ENCODE measurements at places on chromosomes 2 and 18. TPM values are rescaled to one million over a fixed set of nuclear protein-coding genes. Genes with fewer than 3 reads are reported as not detected.

The ABCG8 gene
- total RNA-seq: 2.6 TPM

The RAD51AP2 gene
- not detected for total RNA-seq

The CACNB4 gene
- total RNA-seq: 1.8 TPM

The GRB14 gene
- total RNA-seq: 2.5 TPM

The CSRNP3 gene
- total RNA-seq: 7.1 TPM

The CXCR1 gene
- not detected for total RNA-seq

The DES gene
- total RNA-seq: 3,602 TPM

GRCh38 chr2:235384624-235385023, 109.2 kb upstream of the AGAP1 start:
- DNase-seq: no peak

DNA sequence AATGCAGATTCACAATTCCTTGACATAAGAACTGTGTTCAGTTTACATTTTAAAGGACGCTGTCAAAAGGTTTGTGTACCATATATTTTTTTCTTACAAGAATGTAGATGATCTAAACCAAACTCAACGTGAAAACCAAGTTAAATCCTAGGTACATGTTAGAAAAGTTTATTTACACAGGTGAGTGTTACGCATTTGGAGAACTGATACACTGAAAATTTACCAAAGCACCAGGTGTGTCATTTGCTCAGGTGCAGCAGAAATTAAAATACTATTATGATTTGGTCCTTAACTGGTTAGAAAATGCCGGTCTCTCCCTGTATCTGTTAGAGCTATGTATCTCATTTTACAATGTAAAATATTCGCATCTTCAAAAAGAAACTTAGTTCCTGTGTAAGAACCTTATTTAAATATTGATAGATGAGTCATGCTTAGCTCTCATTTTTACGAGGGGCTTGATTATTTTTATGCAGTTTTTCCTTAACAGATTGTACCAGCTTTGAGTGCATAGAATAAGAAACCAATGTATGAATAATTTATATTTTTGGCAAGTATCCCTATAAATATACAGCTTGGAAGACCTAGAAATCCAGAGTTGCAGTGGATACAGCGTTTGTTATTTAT, 25.1 kb downstream of the MFF start:
- DNase-seq: no peak

- DNase-seq: no peak
These were observed 1.7 kb downstream of the CYP1B1 start for GRCh38 chr2:38074058-38074763.

DNA sequence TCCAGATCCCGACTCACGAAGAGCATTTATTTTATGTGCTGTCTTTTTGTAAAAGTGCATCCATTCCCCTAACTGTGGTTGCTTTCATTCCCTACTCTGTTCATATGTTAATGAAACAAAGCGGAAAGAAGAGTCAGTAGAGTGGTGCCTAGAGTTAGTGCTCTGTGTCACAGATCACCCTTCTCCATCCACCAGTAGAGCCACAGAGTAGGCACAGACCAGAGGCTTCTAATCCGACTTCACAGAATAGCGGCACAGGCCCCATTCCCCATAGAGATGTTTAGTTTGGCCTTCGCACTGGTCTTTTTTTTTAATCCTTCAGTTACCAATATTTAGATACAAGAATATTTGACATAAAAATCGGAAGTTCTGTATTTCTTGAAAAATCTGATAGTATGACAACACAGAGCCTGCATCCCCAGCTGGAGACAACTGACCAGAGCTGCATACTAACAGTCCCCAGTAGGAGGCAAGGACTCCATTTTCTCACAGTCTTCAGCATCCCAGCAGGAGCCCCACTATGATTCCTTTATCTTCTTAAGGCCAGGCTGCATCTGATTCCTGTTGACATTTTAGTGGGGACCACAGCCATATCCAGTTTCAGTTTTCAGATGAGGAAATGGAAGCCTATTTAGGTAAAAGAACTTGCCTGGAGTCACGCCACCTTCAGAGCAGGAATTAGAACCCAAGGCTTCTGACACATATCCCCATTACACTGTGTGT, 7.0 kb downstream of the G6PC2 start:
- DNase-seq: no peak

- no peak for DNase-seq
These were observed 400.6 kb downstream of the THSD7B start for GRCh38 chr2:137165968-137166367.

DNA sequence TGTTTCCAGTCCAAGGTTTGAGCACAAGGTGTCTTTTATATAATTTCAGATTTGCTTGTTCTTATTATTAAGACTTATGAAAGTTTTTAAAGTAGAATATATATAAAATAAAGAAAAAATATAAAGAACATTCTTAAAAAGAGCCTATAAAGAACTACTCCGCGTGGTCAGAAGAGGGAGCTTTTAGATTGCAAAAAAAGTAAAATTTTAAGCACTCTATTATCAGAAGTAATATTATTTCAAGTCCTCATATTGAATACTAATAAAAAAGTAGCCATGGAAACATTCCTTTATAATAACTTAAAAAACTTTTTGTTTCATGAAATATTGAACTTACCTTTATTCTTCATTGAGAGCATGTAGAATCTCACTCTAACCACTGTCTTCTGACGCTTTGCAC, 51.4 kb downstream of the LINC00305 start:
- DNase-seq: no peak

DNA sequence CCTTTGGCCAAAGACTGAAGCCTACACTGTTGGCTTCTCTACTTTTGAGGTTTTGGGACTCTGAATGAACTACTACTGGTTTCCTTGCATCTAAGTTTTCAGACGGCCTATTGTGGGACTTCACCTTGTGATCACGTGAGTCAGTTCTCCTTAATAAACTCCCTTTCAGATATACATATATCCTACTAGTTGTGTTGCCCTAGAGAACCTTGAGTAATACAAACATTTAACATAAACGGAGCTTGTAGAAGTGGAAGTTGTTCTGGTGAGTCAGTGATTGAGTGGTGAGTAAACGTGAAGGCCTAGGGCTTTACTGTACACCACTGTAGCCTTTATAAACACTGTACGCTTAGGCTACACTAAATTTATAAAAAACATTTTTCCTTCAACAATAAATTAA, 107.2 kb upstream of the CDH2 start:
- no peak for DNase-seq

- DNase-seq: no peak
These were observed 24.8 kb upstream of the TUBB6 start for GRCh38 chr18:12283256-12283655.

- DNase-seq: no peak
These were observed 1003.2 kb upstream of the FAM98A start for GRCh38 chr2:34602262-34602661.

DNA sequence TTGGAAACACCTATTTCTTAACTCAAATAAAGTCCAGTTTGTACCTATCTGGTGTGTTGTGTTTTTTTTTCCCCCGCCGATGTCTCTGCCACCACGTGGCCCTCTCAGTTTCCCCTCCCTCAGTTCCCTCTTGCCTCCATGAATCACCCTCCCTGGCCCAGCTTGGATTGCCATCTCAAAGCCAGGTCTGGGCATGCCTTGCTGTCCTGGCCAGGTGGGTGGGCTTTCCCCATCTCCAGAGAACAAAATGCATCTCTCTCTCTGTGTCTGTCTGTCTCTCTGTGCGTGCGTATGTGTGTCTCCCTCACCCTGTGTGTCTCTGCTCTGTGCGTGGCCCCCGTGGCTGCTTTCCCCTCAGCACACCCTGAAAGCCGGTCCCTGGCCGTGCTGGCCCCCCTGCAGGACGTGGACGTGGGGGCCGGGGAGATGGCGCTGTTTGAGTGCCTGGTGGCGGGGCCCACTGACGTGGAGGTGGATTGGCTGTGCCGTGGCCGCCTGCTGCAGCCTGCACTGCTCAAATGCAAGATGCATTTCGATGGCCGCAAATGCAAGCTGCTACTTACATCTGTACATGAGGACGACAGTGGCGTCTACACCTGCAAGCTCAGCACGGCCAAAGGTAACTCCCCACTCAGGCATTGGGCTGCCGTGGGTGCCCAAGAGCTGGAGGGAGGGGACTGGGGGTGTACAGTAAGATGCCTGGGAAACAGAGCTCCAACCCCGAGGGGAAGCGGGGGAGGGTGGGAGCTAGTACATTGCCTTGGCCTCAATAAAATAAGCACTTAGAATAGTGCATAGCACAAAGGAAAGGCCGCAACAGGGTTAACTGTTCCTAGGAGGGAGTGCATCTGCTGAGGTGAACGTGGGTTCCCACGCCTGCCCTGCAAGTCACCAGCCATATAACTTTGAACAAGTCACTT, 31.6 kb upstream of the GMPPA start:
- DNase-seq: no peak
